ENCODE measurements at places on chromosomes 7 and 10. TPM values are rescaled to one million over a fixed set of nuclear protein-coding genes. Genes with fewer than 3 reads are reported as not detected.
A peak's percentile ranks its signal among the peaks of the same experiment; 100 is the strongest.

Gene FRA10AC1
- 18.8 TPM for total RNA-seq

GRCh38 chr7:150727381-150727780 is 9.8 kb upstream of the GIMAP5 start:
- no peak for DNase-seq

DNA sequence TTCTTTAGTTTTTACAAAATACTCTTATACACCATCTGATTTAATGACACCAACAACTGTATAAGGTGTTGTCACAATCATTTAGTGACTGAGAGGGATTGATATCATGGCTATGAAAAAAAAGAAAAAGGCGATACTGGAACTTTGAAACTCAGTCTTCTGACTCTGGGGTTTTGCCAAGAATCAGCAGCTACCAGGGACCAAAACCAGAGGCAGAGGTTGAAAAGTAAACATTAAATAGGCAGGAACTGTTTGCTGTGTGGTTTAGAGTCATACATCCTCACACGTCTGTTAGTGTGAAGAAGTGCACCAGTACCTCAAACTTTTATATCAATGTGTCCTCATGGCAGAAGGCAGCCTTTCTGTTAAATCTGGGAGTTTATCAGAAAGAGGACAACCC is 19.9 kb upstream of the GGCT start:
- no peak for DNase-seq

Gene LOXL4
- total RNA-seq, result not detected

GRCh38 chr7:117251687-117252086 is 71.2 kb downstream of the WNT2 start:
- DNase-seq, result no peak

DNA sequence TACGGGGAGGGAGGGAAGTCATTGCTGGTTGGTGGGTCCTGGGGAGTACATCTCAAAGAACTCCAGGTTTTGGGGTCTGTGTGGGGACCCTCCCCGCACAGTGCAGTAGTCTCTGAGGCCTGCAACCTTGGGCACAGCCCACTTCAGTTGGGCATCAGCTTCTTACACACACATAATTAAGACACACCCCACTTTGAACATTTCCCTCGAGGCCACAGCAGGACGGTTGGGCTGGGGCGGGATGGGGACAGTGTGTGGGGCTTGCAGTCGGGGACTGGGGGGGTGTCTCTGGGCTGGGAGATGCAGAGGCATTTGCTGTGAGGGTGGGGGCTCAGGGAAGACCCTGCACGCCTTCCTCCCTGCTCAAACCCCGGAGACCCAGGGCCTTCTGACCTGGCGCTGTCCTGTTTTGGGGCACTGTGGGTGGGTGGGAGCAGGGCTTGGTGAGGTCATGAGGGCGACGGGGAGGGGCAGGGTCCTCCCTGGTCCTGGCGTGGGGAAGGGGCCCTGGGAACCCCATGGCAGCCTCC is 1.3 kb downstream of the LFNG start:
- DNase-seq, result no peak

- DNase-seq, result no peak
Observed at GRCh38 chr7:19327018-19327417, 181.8 kb upstream of the FERD3L start.

DNA sequence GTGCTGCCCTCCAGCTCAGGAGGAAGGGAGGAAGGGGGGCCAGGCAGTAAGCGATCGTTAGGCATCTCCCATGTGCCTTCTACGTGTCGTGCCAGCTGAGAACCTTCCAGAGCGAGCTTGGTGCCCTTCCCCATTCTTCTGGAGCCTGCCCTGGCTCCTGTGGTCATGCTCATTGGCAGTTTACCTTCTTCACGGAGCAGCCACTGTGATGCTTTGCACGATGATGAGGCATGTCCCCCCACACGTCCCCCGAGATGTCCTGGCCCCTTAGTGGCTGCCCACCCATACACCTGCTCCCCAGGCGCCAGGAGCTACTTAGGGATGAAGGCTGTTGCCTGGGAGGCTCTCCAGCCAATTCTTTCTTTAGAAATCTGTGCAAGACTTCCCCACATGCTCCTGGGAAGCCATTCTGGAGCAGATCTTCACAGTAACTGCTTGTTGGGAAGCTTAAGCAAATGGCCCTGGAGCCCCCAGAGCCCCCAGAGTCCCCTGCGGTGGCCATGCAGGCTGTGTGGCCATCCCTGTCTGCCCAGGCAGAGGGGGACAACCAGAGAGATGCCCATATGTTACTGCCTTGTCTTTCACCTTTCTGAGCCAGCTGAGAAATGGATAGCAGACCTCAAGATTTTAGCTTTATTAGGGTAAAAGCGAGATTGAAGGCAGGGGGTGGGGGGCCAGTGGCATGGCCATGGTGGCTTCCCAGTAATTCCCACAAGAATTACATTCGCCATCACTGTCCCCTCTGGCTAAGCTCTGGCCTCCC is 199.0 kb downstream of the EBF3 start:
- DNase-seq, result no peak

Gene AGAP4
- total RNA-seq, result 3.7 TPM

DNA sequence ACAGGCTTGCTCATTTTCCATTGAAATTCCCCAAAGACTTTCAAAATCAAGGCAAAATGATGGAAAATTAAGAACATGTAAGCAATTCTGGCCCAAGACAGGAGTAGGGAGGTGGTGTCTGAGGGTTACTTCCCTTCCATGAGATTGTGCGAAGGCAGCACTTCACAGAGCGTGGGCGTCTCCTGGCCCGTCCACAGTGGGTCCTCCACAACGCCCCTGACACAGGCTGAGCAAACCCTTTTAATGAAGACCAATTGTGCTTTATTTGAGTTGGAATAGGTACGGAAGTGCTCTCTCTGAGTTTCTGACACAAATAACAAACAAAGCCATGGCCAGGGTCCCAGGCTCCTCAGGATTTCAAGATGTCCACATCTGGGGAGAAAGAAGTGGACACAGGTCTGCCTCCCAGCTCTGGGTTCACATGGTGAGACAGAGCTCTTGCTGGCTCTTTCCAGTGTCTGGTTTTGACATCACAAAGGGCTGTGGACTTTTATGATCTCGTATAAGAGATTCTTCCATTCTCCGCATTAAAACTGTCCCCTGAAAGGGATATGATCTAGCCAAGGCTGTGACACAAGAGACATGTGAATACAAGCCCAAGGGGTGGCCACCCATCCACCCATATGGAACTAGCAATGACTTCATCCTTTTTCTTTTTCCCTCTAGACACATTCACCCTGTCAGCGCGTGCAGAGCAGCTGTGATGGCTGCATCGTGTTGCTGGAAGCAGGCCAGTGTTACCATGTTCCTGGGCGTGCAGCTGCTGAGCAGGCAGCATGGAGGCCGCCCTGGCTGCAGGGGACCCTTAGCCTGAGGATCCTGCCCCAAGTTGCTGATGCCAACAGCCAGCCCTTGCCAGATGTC is 145.6 kb downstream of the ADAM12 start:
- DNase-seq, result peak; percentile 38

Gene HMX3
- not detected for total RNA-seq

Gene ELFN1
- 5.7 TPM for total RNA-seq

Gene ELAPOR2
- total RNA-seq, result 21.6 TPM

Gene FANK1
- 1.2 TPM for total RNA-seq
